ENCODE measurements at places on chromosomes 1 and 21. TPM values are rescaled to one million over a fixed set of nuclear protein-coding genes. Genes with fewer than 3 reads are reported as not detected.

DNA sequence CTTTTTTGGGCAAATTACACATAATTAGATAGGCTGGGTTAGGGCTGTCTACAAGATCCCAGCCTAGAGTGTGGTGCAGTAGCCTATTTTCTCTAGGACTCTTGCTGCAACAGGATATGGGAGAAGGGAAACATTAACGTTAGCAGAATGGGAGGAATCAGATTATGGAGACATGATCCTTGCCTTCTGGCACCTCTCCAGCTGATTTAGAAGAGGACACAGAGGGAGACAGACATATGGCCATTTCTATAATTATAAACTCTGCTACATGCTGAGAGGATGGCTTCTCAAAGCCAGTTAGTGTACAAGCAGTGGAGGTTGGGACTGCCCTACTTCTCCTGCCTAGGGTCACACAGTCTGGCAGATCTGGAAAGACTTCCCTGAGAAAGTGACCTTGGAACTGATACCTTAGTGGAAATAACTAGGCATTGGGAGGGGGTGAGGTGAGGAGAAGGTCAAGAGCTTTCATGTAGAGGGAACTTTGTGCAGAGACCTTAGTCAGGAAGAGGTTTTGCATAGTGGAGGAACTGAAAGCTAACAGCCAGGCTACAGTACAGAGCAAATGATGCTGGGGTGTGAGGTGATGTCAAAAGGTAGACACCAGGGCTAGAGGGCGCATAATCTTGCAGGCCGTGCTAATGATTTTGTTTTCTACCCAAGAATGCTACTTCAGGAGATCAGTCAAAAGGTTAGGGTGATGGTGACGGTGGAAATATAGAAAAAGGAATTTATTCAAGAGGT, 1.2 kb upstream of the CD1D start:
- no peak overlapping the region for H3K27ac ChIP-seq
- H3K4me3 ChIP-seq = no peak overlapping the region
- DNase-seq = no peak
- H3K36me3 ChIP-seq = no peaks in the 10 kb centered on the region
- peaks cover 10% of the 10 kb centered on the region for H3K4me1 ChIP-seq

DNA sequence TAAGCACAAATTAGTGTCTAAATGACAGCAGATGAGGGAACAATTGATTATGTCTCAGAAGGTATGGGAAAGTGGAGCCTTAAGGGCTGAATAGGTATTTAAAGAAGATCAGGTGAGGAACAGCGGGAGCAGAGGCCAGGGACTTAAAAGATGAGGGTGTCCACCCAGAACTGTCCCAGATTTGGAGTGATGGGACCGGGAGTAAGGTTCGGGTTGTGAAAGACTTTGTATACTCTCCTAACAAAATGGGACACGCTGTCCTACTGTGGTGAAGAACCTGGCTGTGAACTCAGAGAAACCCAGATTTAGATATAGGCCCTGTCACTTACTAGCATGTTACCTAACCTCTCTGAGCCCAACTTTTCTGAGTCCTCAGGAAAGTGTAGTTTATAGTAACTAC, 140.6 kb downstream of the C1orf21 start:
- peak overlapping the region; percentile 91 for H3K27ac ChIP-seq
- H3K4me1 ChIP-seq = peaks cover 82% of the 10 kb centered on the region
- H3K27me3 ChIP-seq = no peaks in the 10 kb centered on the region
- no peaks in the 10 kb centered on the region for H3K36me3 ChIP-seq
- no peak overlapping the region for H3K4me3 ChIP-seq

DNA sequence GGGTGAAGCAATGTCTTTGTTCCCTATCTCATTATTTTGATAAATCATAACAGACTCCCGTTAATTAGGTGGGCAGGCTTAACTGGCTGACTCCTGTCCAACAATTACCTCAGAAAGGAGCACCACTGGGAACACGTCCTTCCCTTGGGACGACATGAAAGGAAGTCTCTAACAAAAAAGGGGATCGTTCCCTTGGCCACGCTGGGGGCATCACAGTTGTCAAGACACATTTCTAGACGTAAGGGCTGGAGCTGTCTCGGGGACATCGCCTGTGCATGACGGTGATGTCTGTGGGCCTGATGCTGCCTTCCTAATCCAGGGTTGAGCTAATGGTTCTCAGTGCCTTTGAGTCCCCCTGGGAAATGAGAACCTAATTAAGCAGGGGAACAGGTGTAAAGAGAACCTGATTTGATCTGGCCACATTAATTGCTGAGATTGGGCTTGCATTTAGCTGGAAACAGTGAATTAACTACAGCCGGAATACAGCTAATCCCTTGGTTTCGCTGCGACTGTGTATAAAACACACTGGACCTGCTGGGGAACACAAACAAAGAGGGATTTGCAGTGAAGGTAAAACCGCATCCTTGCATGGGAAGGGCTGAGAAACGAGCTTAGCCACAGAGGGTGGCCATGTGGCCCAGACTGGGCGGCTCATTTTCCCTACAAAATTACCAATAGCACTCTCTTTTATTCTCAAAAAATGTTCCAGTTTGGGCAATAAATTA, 111.8 kb downstream of the MRPS6 start:
- no peaks in the 10 kb centered on the region for H3K36me3 ChIP-seq
- peaks cover 30% of the 10 kb centered on the region for H3K4me1 ChIP-seq
- H3K27ac ChIP-seq = no peak overlapping the region
- no peak for DNase-seq
- H3K4me3 ChIP-seq = no peak overlapping the region
- no peaks in the 10 kb centered on the region for H3K27me3 ChIP-seq

DNA sequence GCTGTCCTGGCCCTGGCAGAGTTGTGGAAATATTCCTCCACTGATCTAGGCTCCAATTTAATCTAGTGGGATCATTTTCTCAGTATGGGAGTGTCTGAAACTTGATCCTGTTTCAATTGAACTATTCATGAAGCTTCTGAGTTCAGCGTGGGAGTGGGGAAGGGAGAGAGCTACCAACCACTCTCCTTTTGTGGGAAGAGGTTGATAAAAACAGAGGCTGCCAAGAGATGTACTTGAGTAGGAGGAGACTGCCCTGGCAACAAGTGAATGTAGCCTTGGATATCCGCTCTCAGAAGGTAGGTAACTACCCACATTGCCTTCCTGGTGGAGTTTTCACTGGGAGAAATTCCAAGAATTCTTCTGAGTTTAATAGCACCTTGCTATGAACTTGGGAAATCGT, at the start of gene CTXND2:
CTXND2 (plus strand) TSS at position 119 of the 400 bp plus-strand sequence. CDS start 25,179 bp downstream, outside the sequence.
- H3K27ac ChIP-seq = no peak within 1 kb of the TSS
- no peaks in the 10 kb centered on the region for H3K36me3 ChIP-seq
- H3K27me3 ChIP-seq = no peaks in the 10 kb centered on the region
- H3K4me3 ChIP-seq = no peak within 1 kb of the TSS
- DNase-seq = no peak
- H3K4me1 ChIP-seq = no peaks in the 10 kb centered on the region

GRCh38 chr21:33236766-33237165, 7.0 kb downstream of the IFNAR2 start:
- H3K36me3 ChIP-seq = no peaks in the 10 kb centered on the region
- DNase-seq = no peak
- H3K27ac ChIP-seq = no peak overlapping the region
- H3K27me3 ChIP-seq = no peaks in the 10 kb centered on the region
- H3K4me3 ChIP-seq = no peak overlapping the region

The EFNA1 gene
- 35.1 TPM for total RNA-seq

The KRTAP21-1 gene
- total RNA-seq = not detected

The CYP4Z1 gene
- total RNA-seq = 2.1 TPM

The NUP210L gene
- total RNA-seq = 0.07 TPM

All from gastrocnemius medialis (tissue), 4 donors.